ENCODE measurements at places on chromosomes 7 and 10.

- no peak for DNase-seq
These were observed 68.6 kb upstream of the CACUL1 start for GRCh38 chr10:118823256-118823907.

- no peak for DNase-seq
These were observed 139.2 kb downstream of the SLIT1 start for GRCh38 chr10:97046456-97047082.

GRCh38 chr7:11737723-11738122, 94.3 kb downstream of the THSD7A start:
- no peak for DNase-seq

GRCh38 chr10:27041196-27041595, 59.1 kb downstream of the ANKRD26 start:
- no peak for DNase-seq

- DNase-seq, result no peak
These were observed 56.3 kb downstream of the SFMBT2 start for GRCh38 chr10:7354330-7355047.

GRCh38 chr10:2119316-2119715, 382.0 kb upstream of the ADARB2 start:
- DNase-seq, result no peak

- no peak for DNase-seq
These were observed 71.7 kb downstream of the SH3PXD2A start for GRCh38 chr10:103783681-103784080.

GRCh38 chr10:100570506-100570905, 34.8 kb downstream of the HIF1AN start:
- DNase-seq, result no peak

GRCh38 chr7:39249635-39250152, 272.0 kb downstream of the POU6F2 start:
- no peak for DNase-seq

DNA sequence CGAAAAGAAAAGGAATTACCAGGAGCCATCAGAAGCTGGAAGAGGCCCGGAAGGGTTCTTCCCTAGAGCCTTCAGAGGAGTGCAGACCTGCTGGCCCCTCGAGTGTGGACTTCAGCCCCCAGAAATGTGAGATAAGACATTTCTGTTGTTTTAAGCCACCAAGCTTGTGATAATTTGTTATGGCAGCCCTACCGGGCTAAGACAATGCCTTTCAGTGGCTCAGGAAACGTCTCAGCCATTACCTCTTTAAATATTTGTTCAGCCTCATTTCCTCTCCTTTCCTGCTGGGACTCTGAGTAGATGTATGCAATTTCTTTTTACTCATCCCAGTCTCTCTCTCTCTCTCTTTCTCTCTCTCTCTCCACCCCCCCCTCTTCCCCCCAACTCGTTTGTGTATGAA, 174.7 kb upstream of the GRB10 start:
- no peak for DNase-seq

Data from germinal center (tissue), 1 donor.